Brain pericyte (primary cell): ENCODE measurements at places on chromosomes 5 and 9.
A peak's percentile ranks its signal among the peaks of the same experiment; 100 is the strongest.

DNA sequence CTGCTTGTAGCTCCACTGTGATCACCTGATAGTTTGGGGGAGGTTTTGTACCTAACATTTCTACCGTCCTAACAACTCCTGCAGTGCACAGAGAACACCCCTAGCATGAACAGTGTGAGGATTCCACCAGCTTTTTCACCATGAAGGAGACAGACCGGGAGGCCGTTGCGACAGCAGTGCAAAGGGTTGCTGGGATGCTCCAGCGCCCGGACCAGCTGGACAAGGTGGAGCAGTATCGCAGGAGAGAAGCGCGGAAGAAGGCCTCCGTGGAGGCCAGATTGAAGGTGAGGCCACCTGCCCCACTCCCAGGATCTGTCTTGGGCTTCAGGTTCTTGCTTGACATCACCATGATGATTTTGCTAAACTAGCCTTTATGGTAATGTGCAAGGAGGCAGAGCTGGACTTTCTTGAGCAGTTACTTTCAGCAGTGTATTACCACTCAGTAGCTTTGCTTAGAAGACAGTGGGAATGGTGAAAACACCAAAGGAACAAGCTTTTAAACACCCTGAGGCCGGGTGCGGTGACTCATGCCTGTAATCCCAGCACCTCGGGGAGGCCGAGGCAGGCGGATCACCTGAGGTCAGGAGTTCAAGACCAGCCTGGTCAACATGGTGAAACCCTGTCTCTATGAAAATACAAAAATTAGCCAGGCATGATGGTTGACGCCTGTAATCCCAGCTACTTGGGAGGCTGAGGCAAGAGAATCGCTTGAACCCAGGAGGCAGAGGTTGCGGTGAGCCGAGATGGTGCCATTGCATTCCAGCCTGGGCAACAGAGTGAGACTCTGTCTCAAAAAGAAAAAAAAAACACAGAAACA, 3.3 kb downstream of the EXOC3 start:
- DNase-seq = no peak

GRCh38 chr9:73761905-73762304, 610.2 kb downstream of the ANXA1 start:
- no peak for DNase-seq

DNA sequence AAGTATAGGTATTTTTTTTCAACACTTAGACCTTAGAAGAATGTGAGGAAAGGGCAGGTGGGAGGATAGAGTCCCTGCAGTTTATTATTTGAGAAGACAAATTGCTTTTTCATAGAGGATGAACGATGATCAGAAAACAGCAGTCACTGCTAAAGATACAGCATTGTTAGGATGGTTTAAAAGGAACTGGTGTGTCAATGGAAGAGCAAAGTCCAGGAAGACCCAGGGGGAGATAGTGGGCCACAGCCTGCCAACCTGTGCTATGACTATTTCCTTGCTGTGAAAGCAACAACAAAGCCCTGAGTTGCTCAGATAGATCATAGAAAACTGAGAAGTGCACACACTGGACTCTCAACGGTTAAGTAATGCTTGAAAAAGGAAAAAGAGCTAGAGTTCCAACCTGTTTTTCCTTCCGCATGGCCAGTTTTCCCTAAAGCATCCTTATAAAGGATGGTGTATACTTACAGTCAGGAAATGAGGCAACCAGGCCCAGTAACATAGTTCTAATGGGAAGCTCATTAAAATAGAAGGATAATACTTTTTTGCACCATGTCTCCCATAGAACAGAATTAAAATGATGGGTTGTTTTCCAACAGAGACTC, 153.8 kb downstream of the CEMIP2 start:
- DNase-seq = no peak

- no peak for DNase-seq
Measured at GRCh38 chr5:151721087-151721646, 34.5 kb upstream of the SPARC start.

GRCh38 chr5:11955331-11955730, 51.1 kb upstream of the CTNND2 start:
- DNase-seq = no peak

GRCh38 chr5:96601715-96602244, 60.4 kb upstream of the CAST start:
- peak; percentile 16 for DNase-seq

GRCh38 chr5:25393957-25394356, 749.2 kb upstream of the CDH10 start:
- DNase-seq = no peak

DNA sequence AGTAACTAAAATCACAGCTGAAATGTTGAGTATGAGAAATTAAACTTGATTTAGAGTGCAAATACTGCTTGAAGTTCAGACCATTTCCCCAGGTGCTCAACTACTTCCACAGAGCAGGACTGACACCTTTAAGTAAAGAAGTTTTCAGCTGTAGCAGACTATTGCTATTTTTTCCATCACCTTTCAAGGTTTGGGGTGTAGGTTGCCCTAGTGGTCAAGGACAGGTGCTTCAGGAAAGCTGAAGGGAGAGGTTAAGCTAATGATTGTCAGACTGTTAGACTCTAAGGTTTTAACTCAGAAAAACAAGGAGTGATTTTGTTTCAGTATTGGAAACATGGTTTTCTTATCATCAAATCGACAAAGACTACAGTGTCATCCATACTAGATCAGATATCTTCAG, 162.1 kb downstream of the CCDC192 start:
- no peak for DNase-seq

DNA sequence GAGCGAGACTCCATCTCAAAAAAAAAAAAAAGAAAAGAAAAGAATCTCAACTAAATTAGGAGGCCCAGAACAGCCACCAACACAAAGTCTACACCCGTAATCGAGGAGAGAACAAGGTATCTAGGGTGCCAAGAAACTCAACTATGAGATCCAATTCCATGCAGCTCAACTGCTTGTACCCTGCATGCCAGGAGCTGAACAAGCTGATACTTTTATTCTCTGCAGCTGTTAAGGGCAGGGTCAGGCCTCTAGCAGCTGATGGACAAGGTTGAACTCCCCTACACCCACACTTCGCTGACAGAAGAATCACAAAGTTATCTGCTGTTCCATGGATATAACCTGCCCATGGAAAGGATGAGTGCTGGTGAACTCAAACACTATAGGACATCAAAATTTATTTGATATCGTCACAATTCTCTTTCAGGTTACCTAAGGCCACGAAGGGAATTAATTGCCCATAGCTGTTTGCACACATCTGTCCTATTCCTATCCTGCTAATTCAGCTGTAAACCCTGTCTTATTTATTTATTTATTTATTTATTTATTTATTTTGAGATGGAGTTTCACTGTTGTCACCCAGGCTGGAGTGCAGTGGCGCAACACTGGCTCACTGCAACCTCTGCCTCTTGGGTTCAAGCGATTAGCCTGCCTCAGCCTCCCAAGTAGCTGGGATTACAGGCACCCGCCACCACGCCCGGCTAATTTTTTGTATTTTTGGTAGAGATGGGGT, 20.7 kb downstream of the UBAP2 start:
- no peak for DNase-seq

DNA sequence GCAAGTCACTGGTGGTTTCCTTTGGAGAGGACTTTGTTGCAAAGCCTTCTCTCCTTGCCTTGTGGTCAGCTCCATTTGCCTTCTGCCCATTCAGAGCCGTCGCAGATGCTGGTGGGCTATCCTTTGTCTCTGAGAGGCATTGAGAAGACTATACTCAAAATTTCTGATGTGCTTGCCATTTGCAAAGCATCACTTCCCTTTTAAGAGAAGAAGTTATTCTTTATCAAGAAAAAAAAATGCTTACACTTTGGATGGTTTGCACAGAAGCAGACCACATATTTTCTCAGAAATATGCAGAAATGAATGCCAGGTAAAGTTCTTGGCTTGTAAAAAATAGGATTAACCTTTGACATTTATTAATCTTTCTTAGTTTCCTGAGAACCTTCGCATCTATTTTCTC, 195.8 kb upstream of the KLF4 start:
- DNase-seq = no peak
